ENCODE measurements at places on chromosomes 7 and 10.

DNA sequence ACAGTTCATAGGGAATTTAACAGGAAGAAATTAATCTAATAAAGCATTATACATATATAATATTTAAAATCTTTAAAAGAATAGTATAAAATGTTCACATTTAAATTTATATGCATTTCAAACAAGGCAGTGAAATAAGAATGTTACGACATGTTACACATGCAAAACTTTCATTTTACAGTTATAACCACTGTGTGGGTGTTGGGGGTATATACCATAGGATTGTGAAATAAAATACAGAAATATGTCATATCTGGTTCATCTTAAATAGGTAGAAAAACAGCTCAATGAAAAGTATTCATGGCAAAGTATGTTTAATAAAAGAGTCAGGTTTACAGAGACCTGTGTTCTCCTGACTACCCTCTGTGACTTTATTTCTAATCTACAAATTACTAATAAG is 45.6 kb downstream of the CHCHD3 start:
- DNase-seq = no peak

- no peak for DNase-seq
These were observed 206.9 kb upstream of the MBL2 start for GRCh38 chr10:52979295-52979990.

DNA sequence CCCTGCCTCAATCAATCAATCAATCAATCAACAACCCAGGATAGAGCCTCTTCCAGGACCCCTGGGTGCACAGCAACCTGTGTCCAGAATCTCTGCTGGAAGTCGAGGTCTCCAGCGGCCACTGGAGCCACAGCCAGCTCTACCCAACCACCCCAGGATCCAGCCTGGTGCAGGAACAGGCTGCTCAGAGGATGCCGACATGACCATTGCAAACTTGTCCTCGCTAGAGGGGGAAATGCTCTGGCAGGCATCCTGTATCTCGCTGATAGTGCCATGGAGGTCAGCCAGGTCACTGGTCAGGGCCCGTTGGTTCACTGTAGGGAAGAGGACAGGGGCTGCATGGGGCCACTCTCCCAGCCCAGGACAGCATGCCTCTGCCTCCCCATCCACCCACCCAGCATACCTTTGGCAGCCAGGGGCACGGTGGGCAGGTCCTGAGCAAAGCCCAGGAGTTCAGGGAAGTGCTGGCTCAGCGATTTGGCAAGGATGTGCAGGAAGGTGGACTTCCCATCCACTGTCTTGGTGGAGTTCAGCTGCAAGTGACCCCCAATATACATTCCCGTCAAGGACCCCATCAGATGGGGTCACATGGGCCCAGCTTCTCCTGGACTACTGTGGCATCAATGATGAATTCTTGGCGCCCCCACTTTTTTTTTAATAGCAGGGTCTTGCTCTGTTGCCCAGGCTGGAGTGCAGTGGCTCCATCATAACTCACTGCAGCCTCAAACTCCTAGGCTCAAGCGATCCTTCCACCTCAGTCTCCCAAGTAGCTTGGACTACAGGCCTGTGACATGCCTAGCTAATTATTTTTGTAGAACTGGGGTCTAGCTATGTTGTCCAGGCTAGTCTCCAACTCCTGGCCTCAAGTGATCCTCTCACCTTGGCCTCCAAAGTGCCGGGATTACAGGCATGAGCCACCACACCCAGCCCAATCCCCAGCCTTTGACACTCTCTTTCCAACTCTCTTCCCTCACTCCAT is 49.4 kb downstream of the GRID2IP start:
- no peak for DNase-seq

DNA sequence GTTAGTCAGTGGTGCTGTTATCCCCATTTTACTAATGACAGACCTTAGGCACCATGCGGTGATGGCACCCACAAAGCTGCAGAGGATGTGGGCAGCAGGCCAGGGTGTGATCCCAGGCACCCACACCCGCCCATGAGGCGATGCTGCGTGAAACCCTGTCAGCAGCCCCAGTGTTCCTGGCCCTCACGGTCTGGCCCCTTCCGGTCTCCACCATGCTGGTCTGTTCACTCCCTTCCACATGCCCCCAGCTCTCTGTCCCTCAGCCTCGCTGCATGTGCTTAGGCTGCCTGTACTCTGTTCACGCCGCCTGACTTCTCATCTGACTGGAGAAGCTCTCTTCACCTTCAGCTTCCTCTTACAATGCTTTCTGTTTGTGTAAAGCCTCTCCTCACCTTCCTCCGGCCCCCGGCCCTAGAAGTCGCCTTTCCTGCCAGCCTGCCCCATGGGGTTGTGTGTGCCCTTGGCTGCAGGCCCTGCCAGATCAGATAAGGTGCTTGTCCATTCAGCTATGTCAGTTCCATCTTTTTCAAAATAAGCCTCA is 17.6 kb upstream of the ORAI2 start:
- DNase-seq = no peak

GRCh38 chr7:112159351-112159750 is 46.8 kb downstream of the DOCK4 start:
- no peak for DNase-seq

- DNase-seq = no peak
These were observed 51.5 kb downstream of the MCMBP start for GRCh38 chr10:119821182-119821581.

DNA sequence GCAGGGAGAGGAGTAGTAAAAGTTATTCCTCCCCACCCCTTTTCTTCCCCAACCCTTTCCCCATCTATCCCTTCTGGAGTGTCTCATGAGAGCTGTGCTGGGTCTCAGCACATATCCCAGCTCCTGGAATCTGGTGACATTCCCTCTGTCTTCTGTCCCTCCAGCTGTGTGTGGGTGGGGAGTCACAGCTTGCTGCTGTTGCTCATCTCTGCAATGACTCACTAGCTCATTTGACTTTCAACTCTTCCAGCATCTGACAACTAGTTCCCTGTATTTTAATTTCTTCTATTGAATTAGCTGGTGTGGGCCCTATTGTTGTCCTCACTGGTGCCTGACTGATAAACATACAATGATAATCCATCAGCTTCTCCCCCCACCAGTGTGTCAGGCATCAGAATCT is 198.9 kb upstream of the AUTS2 start:
- no peak for DNase-seq

- DNase-seq = no peak
These were observed 191.3 kb upstream of the PRKCQ start for GRCh38 chr10:6771331-6771730.

- DNase-seq = no peak
These were observed 81.4 kb upstream of the GJD4 start for GRCh38 chr10:35523670-35524225.

- no peak for DNase-seq
These were observed 360.0 kb downstream of the MAGI2 start for GRCh38 chr7:79093421-79093820.

GRCh38 chr10:44878706-44879530 is 32.2 kb upstream of the TMEM72 start:
- peak; percentile 67 for DNase-seq

GRCh38 chr7:147885869-147886268 is 704.7 kb upstream of the C7orf33 start:
- no peak for DNase-seq
